ENCODE measurements at places on chromosomes 5 and 9.

GRCh38 chr5:69502767-69503488, 10.3 kb downstream of the OCLN start:
- no peak for DNase-seq

GRCh38 chr9:28378231-28378630, 805.0 kb upstream of the C9orf72 start:
- no peak for DNase-seq

GRCh38 chr9:70586476-70586875, 172.0 kb upstream of the KLF9 start:
- DNase-seq, result no peak

DNA sequence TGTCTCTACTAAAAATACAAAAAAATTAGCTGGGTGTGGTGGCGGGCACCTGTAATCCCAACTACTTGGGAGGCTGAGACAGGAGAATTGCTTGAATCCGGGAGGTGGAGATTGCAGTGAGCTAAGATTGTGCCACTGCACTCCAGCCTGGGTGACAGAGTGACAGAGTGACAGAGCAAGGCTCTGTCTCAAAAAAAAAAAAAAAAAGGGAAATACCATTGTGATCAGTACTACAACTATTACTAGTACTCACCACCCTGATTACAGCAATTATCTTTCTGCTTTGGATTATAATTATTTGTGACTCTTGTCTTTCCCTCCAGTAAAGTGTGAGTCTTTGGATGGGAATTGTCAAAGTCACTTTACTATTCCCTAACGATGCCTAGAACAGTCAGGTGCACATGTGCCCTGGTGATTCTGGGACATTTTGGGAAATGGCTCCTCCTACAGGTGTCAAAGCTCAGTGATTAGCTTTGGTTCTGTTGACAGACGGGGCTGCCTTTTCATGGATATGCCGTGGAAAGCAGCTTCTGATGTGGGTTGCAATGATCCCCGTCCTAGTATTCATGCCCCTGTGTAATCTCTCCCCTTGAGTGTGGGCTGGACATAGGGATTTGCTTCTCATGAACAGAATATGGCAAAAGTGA, 31.8 kb upstream of the FRRS1L start:
- DNase-seq, result peak; percentile 19

DNA sequence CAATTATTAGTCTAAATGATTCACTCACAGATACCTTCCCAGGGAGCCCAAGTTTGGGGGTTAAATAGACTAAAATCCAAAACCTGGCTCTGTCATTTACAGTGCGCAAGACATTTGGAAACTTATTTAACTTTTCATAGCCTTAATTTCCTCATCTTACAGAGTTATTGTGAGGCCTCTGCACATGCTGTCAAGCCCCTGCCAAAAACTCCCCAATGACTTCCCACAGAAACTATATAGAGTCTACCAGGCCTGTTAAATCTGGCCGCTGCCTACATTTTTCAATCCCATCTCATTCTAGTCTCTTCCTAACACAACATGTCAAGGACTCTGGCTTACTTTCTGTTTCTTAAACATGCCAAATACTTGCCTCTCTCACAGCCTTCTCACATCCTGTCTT, 412.5 kb downstream of the ELAVL2 start:
- DNase-seq, result no peak

DNA sequence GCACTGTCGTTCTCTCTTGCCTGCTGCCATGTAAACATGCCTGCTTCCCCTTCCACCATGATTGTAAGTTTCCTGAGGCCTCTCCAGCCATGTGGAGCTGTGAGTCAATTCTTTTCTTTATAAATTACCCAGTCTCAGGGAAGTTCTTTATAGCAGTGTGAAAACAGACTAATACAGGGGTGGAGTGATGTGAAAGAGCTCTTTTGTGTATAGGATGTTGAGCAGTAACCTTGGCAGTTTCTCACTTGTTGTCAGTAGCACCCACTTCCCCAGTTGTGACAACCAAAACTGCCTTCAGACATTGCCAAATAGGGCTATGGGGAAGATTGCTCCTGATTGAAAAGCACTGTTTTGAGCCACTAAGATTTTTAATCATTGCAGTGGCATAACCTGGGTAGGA, 552.2 kb upstream of the ZNF462 start:
- DNase-seq, result peak; percentile 10

DNA sequence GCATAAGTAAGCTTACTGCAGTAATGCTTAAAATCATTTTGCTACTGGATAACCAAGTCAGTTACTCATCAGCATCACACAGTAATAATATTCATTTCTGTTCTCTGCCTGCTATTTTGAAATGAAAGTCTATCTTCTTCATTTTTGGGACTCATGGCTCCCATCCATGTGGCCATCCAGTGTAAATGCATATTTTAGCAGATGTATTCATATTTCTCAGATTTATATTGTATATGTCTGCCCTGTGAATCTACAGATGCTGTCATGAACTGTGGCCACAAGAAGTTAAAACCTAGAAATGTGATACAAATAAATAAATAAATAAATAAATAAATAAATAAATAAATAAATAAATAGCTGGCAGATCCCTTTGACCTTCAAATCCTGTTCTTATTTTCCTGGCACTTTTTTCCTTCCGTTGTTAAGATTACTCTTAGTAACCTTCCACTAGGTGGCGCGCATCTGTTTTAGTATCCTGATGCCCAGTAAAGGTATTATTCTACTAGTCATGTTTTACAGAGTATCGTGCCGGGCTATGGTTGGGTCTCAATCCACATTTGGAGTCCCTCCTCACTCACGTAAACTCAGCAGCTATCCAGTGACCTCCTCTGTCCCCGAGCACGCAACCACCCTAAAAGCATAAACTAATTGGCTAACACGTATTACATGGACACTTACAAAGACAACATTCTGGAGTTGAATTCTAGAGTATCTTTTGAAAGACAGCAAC, 79.2 kb upstream of the IL7R start:
- DNase-seq, result peak; percentile 84

- no peak for DNase-seq
Observed at GRCh38 chr9:113598451-113598850, 134.9 kb downstream of the RGS3 start.

DNA sequence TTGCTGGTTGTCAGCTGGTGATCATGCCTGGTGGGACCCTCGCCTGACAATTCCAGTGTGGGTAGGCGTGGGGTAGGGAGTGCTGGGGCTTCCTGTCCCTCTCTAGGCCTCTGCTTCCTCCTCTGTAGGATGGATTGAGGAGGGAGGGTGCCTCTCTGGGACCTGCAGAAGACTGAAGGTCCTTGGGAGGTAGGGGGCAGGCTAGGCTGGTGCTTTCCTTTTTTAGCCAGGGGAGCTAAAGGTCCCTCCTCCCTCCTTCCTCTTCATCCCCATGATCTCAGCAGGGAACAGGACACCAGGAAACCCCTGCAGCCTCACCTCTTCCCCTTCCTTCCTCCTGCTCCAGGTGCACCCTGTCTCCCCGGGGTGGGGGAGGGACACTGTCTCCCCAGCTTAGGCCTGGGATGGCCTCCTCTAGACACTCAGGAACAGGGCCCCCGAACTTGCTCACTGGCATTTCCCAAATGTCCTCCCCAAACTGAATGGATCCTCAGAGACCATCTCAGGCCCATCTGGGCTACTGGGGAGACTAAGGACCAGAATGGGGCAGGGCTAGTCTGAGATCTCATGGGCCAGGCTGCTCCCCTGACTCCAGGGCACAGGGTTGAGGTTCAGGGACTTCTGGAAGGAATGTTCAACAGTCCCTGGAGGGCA, 8.4 kb downstream of the SH2D3C start:
- DNase-seq, result peak; percentile 27

DNA sequence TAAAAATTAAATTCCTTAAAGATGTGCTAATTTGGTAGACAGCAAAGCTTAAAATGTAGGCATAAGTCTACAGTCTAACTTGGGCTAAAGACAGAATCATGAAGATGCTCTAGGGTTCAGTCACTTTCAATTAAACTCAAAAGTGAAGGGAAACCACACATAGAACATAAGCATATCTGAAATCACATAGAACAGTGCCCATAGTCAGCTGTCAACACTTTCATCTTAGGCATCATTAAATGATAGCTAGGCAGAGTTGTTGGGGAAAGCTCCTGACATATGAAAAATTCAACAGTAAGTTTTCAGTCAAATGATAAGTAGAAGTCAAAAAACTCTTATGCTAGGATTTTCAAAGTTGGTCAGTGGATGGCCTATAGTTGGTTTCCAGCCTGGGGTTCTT, 11.0 kb downstream of the DAB2 start:
- no peak for DNase-seq

GRCh38 chr5:80191991-80192398, 63.9 kb downstream of the SERINC5 start:
- peak; percentile 66 for DNase-seq

DNA sequence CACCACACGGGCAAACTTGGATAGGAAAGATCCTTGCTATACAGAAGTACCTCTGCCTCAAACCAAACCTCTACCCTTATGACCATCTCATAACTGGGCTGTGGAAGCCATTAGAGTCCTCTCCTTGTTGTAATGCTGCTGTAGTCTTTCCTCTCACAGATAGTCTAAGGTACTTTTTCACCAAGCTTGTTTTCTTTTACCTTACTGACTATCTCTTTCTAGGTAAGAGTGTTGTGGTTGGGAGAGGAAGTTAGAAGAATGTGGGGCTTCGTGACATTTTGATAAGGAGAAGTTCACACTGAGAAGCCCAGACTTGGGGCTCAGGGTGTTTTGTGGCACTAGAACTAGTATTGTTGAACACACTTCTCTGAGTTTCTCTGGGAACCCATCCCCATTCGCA, 8.9 kb downstream of the CFAP95 start:
- DNase-seq, result peak; percentile 23

DNA sequence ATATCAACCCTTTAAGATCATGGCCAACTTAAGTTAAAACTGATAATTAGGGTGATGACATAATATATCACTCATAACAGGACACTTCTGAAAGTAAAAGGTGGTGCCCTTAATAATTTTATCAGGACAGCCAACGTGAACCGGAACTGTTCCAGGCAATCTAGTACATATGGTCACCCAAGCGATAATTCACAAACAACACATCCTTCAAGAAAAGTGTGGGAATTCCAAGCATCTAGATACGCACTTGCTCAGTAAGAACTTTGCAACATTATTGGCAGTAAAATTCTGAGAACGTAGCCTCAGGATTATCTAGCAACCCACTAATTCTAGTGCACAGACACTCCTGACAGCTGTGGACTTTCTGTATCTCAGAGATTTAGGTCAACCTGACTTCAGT, 85.7 kb downstream of the ALDH7A1 start:
- no peak for DNase-seq

DNA sequence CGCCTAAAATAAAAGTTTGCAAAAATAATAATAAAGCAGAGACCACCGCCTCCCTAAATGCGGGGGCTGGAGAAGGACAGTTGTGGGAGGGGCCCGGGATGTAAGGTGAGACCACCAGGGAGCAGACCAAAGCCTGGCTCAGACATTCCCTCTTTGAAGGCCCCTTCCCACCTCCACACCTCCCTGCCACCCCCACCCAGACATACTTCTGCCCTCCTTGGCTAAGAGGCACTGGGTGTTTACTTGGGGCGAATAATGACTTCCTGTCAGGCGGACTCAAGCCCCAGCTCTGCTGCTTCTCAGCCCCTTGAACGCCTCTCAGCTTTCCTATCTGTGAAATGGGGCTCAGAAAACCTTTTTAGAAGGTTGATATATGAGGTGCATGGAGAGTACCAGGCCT, 58.8 kb upstream of the GGTA1 start:
- DNase-seq, result no peak

- DNase-seq, result no peak
Observed at GRCh38 chr5:105924366-105924765, 1746.4 kb downstream of the EFNA5 start.

GRCh38 chr9:37262410-37262809, 142.0 kb downstream of the ZCCHC7 start:
- no peak for DNase-seq

- DNase-seq, result no peak
Observed at GRCh38 chr5:78547731-78548615, 100.6 kb downstream of the LHFPL2 start.

GRCh38 chr9:95226921-95227320, 90.6 kb downstream of the FANCC start:
- no peak for DNase-seq

DNA sequence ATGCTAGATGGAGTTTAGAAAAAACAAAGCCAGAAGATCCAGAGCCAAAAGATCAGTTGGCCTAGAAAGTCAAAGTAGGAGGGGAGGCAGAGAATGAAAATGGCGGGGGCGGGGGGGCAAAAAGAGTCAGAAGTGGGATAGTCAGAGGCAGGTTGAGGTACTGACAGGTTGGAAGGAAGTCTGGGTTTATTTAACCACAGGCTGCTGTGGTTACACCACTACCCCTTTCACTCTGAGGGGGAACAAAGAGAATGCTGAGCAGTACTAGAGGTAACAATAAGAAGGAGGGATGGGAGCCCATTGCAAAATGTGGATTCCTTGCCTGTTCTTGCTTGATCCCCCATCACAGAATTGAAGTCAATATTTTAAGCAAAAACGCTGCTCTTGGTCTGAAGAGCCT, 111.8 kb downstream of the CAVIN4 start:
- no peak for DNase-seq
